M059J (cell line): ENCODE measurements at places on chromosomes 4 and X. TPM values are rescaled to one million over a fixed set of nuclear protein-coding genes. Genes with fewer than 3 reads are reported as not detected.

DNA sequence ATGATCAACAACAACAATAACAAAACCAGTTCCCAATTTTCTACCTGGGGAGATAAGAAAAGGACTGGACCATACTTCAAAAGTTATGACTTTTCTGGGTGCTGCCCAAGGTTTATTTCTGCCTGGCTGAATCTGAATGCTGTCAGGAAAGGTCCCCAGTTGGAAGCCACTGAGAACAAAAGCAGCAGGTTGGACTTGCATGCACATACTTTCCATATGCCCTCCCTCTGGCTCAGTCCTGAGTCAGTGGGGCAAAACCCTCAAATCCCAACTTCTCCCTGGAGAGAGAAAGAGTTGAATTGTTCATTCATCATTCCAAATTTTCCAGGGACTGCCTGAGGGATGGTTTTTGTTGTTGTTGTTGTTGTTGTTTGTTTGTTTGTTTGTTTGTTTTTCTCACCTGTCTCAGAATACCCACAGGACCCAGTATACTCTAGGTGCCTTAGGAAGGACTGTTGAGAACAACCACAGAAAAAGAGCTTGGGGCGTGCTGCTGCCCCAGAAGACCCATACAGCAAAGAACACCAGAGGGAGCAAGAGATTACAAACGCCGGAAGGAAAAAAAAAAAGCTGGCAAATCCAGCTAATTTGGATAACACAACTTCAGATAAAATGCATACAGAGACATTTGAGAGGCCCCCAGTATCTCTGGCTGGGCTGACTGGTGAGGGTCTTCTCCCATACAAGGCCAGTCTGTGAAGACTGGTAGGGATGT lies 138.9 kb upstream of the INPP4B start:
- peak; percentile 9 for DNase-seq

The HGFAC gene
- not detected in 2 replicates for total RNA-seq

GRCh38 chrX:19627533-19627932 lies 112.2 kb upstream of the MAP3K15 start:
- peak; percentile 57 for DNase-seq

The IL15 gene
- total RNA-seq = 8.1 and 9.0 TPM in 2 replicates

The TCEAL6 gene
- total RNA-seq = not detected in 2 replicates

The TRIM75 gene
- not detected in 2 replicates for total RNA-seq

GRCh38 chr4:83221897-83222441 lies 62.6 kb downstream of the COQ2 start:
- DNase-seq = no peak
